OCI-LY7 (cell line): ENCODE measurements at places on chromosomes 7 and 10. TPM values are rescaled to one million over a fixed set of nuclear protein-coding genes. Genes with fewer than 3 reads are reported as not detected.

C10orf62 gene
- total RNA-seq: not detected in 2 replicates

OR2A12 gene
- not detected in 2 replicates for total RNA-seq

NOS3 gene
- total RNA-seq: 0.30 and 0.78 TPM in 2 replicates

CYP3A4 gene
- not detected in 2 replicates for total RNA-seq

SLC39A12 gene
- total RNA-seq: not detected in 2 replicates

INMT gene
- 0.15 and 0.32 TPM in 2 replicates for total RNA-seq

ADAM12 gene
- total RNA-seq: not detected in 2 replicates
